ENCODE measurements at places on chromosomes 6 and 20.

- DNase-seq = peak; percentile 27
These were observed 16.9 kb downstream of the TDRD6 start for GRCh38 chr6:46704562-46704961.

GRCh38 chr6:118889163-118889562 lies 4.8 kb upstream of the ASF1A start:
- DNase-seq = no peak

DNA sequence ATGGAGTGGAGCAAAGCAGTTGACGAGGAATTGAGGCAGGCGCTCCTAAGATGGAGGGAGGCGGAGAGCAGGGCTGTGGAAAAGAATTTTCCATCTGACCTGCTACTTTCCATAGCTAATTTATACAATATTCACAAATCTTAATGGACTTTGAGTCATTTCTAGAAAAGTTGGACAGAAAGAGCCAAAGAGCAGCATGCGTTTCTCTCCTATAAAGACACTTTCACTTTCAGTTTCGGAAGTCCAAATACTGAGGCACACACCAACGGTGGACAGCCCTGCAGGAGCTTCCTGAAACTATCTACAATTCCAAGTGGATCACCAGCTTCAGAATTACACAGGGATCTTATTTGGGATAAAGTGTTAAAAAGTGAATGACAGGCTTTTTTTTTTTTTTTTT lies 43.5 kb downstream of the PANK2 start:
- DNase-seq = no peak

DNA sequence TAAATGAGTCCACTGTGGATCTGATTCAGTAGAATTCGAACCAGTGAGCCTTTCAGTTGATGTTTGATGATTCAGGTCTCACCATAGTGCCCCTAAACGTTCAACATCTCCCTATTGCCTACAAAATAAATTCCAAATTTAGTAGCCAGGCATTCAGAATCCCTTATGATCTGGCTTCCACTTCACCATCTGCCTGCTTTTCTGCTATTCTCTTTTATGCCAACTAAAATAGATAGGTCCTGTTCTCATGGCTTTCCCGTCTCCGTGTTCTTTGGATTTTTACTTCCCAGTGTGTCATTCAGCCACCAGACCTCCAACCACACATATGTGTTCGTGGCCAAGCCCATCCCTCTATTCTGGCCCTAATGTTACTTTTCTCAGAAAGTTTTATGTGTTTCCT lies 410.4 kb downstream of the LMBRD1 start:
- no peak for DNase-seq

- no peak for DNase-seq
These were observed 63.9 kb downstream of the MTHFD1L start for GRCh38 chr6:150929416-150929815.

DNA sequence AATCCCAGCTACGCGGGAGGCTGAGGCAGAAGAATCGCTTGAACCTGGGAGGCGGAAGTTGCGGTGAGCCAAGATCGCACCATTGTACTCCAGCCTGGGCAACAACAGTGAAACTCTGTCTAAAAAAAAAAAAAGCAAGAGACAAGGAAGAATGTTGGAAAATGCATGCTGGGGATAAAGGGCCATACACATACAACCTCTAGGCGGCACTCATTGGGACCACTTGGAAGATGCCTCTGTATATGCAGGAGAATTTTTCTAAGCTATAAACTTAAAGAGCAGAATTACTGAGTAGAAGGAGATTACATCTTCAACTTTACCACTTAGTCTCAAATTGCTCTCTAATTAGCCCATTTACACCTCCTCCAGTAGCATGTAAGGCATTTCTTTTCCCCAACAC lies 42.8 kb downstream of the ZBTB9 start:
- no peak for DNase-seq

DNA sequence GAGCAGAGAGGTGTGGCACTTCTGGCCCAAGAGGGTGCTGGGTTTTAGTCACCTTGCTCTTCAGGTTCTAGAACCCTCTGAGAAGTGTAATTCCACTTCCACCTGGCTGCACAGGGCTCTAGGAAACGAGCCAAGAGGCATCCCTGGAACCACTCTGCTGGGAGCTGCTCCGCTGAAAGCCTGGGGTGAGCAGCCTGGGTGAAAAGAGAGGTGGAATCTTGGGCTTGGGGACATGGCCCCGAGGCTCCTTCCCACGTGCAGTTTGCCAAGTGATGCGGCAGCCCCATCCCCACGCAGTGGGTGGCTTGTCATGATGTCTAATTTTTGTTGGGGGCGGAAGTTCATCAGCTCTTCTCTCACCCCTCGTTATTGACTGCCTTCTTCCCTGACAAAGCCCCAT lies 32.8 kb downstream of the PPP1R16B start:
- no peak for DNase-seq

GRCh38 chr6:6826095-6826901 lies 237.8 kb downstream of the LY86 start:
- DNase-seq = peak; percentile 60

- no peak for DNase-seq
These were observed 162.0 kb upstream of the DTNBP1 start for GRCh38 chr6:15824811-15825210.

- no peak for DNase-seq
These were observed 85.0 kb downstream of the DTD1 start for GRCh38 chr20:18672834-18673233.

DNA sequence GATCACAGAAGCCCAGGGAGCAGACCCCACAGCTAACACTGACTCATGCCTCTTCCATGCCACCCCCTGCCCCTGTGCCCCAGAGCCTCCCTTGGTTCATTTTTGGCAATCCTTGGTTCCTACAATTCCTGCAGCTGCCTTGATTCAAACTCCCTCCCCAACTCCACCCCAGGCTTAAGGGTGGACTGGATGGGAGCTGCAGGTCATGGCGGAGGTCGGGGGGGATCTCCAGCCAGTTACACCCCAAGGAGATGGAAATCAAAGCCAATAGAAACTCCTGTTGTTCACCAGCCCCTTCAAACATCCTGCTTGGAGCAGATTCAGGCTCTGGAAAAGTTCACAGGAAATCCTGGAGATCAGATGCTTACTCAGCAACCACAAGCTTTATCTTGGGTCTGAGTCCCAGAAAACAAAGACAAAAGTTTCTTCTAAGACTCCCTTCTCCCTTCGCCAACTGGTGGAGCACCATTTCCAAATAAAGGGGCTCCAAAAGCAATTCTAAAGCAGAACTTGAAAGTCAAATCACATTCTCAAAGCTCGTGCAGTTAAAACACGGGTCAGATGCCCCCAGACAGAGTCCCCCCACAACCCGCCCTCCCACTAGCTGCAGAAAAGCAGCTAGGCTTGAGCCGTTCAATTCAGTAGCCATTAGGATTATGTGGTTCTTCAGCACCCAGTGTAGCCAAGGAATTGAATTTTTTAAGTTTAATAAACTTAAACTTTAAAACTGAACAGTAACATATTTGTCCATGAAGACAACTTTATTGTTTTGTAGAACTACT lies 149.5 kb downstream of the ANKRD60 start:
- DNase-seq = no peak

DNA sequence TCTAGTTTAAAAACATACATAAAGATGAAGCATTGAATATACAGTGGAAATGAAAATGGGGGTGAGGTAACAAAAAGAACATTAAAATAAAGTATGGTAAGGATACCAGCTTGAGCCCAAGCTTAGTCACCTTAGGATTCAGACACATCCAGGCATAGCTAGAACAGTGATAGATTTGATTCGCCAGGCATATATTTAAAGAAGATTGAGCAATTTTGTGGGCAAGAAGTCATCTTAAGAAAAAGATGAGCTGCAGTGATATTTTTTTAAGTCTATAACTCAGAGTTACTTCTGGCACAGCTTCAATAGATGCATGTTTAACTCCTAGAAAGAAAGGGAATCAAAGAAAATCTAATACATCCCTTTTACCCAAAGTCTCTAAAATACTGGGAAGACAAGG lies 97.9 kb downstream of the BMP5 start:
- no peak for DNase-seq

DNA sequence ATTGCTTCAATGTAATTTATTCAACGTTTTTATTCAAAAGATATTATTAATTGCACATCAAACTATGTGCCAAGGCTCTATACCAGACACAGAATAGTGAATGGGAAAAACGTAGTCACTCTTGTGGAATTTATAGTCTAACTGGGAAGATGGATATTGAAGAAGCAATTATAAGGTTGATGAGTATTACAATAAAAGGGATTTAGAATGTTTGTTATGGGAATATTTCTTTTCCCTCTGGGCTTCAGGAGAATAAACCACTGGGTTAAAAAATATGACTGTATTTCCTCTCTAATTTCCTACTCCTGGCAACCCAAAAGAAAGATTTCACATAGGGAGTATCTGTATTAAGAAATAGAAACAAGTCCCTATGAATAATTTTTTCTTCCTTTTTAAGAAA lies 25.1 kb upstream of the UTRN start:
- DNase-seq = no peak

Data from SHP77 (cell line).